ENCODE measurements at places on chromosomes 2 and 18. TPM values are rescaled to one million over a fixed set of nuclear protein-coding genes. Genes with fewer than 3 reads are reported as not detected.

The ONECUT2 gene
- 110 TPM for total RNA-seq

The ANKRD30B gene
- not detected for total RNA-seq

The LYPD1 gene
- total RNA-seq, result 7.1 TPM

The TLX2 gene
- total RNA-seq, result not detected

The LCT gene
- 0.19 TPM for total RNA-seq

The PROKR1 gene
- total RNA-seq, result 0.12 TPM

The CRYGD gene
- not detected for total RNA-seq

The ADGRF3 gene
- 2.0 TPM for total RNA-seq

The SIX3 gene
- not detected for total RNA-seq

All from progenitor cell of endocrine pancreas (in vitro differentiated cells).